ENCODE measurements at places on chromosomes 12 and 14. TPM values are rescaled to one million over a fixed set of nuclear protein-coding genes. Genes with fewer than 3 reads are reported as not detected.

- no peak for DNase-seq
Observed at GRCh38 chr14:63186453-63186852, 17.8 kb upstream of the RHOJ start.

DNA sequence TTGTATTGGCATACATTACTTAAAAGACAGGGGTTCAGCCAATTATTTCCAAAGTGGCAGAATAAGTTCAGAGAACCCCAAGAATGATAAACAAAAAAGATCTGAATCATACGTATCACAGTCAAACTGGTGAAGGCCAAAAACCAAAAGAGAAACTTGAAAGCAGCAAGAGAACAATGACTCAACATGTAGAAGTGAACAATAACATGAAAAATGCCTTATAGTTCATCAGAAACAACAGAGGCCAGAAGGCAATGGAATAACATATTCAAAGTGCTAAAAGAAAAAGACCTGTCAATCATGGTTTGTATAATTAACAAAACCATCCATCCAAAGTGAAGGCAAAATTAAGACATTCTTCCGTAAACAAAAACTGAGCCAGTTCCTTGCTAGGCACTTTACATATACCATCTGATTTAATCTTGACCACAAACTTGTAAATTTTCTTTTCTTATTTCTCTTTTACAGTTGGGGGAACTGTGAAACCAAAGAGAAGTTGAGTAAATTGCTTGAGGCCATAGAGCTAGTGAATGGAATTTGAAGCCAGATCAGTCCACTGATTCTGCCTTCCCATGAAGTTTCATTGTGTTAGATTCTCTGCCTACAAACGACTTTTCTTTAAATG, 232.1 kb upstream of the SEL1L start:
- no peak for DNase-seq

DNA sequence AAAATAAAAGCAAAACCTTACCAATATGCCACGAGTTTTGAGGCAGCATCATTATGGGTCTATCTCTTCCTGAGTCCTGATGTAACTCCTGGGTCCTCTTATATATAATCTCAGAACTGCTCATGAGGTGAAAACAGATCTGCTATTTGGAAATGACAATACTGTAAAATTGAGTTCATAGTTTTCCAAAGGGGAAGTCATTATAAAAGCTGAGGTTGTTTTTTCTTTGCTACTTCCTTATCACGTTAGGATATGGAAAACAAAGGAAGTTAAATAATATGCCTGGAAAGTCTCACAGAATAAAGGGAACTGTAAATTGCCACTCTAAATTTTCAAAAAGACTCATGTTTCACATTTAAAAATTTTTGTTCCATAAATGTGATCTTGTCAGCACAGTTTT, at the start of gene CD163L1:
CD163L1 (minus strand) TSS at position 78 of the 400 bp plus-strand sequence; CDS start at position 52, 26 bp downstream.
- DNase-seq = no peak

GRCh38 chr14:105420974-105421674, 1.5 kb downstream of the MTA1 start:
- DNase-seq = no peak

DNA sequence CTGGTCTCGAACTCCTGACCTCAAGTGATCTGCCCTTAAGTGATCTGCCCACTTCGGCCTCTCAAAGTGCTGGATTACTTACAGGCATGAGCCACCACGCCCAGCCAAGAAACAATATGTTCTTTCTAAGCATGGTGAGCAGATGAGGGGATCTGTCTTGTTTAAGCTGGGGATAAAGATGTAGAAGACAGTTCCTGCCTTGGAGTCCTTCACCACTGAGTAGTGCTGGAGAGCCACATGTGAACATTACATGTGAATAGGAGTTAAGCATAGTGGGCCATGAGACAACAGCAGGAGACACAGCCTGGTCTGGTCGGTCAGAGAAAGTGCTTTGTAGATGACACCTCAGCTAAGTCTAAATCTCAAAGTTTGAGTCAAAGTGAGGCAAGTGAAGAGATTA, 26.0 kb downstream of the TMBIM6 start:
- no peak for DNase-seq

GRCh38 chr12:81759190-81760051, at the start of gene PPFIA2:
PPFIA2 (minus strand) TSS chr12:81759350.
- peak; percentile 73 for DNase-seq

- DNase-seq = no peak
Observed at GRCh38 chr12:10048526-10048925, 18.0 kb downstream of the CLEC9A start.

- DNase-seq = no peak
Observed at GRCh38 chr14:57863471-57863870, 2.4 kb downstream of the SLC35F4 start.

Gene CINP
- total RNA-seq = 36.0 TPM

Gene DICER1
- 66.4 TPM for total RNA-seq

Gene ALDH1L2
- 9.5 TPM for total RNA-seq

Gene SDSL
- total RNA-seq = 10.9 TPM

Gene PTPRO
- total RNA-seq = 59.6 TPM

Data from spinal cord (tissue), 10 donors.